ENCODE measurements at places on chromosomes 6 and 20.

DNA sequence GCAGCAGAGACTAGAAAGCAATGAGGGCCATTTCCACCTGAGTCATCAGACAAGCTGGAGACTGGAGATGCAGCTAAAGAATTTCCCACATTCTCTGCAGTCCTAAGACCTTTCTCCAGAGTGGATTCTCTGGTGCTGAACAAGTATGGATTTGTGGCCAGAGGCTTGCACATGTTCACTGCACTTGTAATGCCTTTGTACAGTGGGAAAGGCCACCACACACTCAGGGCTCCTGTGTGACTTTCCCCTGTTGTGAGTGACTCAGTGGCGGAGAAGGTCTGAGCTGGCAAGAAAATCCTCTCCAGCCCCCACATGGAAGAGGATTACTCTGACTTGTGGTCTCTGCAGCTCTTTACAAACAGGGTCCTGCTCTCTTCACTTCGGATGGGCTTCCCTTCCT, 192.3 kb downstream of the C6orf118 start:
- DNase-seq, result no peak

- no peak for DNase-seq
These were observed 61.8 kb downstream of the BANF2 start for GRCh38 chr20:17761604-17762003.

DNA sequence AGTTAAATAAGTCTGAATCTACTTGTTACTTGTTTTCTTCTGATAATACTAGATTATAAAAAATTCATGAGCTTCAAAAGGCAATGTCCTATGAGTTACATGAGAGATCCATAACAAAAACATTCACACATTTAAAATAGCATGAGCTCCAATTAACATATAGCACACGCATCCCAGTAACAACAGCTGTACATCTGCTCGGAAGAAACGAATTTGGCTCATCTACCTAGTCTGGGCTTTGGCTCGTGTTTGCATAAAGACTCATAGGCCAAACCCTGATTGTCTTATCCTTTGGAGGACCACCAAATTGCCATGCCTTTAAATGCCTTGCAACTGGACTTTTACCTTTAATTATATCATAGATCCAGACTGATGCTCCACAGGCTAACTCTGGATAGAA, 259.7 kb upstream of the CHD6 start:
- no peak for DNase-seq

DNA sequence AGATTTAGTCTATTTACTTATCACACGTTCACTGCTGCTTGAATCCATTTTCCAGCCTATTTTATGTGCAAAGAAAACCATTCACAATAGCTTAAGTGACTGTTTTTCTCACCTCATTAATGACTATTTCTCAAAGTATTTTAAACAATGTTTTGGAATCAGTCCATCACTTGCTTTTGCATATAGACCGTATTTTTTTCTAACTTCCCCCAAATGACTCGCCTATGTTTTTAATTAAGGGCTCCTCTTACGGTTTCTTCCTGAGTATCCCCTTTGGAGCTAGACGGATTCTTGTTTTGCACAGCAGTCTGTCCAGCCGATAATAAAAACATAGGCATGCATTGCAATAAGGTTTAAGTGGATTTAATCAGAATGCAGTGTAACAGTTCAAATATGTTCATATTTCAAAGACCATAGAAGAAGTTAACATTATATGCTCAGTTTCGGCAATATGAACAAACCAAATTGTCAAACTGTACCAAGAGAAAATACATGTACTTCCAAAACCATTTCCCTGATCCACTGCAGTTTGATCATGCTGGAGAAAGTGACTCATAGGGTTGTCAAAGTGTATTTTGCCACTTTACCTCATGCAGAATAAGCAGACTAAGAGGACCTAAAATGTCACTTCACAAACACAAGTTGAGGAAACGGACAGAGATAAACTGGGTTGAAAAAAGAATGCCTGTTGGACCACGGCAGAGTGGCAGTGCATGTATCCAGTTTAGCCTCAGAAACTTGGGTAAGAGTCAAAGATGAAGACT, 66.4 kb downstream of the HMGN3 start:
- DNase-seq, result no peak

- DNase-seq, result no peak
These were observed 151.2 kb upstream of the TAB2 start for GRCh38 chr6:149166336-149166735.

DNA sequence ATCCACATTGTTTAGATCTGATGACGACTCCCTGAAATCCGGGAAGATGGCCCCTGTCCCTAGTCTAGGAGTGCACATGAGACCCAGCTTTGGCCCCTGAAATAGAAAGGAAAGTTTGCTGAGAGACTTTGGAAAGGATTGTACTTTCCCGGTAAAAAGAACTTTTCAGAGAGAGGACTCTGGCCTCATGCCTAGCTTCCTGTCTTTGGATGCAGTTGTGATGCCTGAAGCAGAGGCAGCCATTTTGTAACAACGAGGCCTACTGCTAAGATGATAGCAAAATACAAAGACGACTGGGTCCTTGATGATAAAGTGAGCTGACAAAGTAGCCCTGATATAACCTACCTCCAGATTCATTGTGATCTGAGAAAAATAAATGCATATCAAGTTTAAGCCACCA, 6.9 kb downstream of the CPNE5 start:
- DNase-seq, result no peak

DNA sequence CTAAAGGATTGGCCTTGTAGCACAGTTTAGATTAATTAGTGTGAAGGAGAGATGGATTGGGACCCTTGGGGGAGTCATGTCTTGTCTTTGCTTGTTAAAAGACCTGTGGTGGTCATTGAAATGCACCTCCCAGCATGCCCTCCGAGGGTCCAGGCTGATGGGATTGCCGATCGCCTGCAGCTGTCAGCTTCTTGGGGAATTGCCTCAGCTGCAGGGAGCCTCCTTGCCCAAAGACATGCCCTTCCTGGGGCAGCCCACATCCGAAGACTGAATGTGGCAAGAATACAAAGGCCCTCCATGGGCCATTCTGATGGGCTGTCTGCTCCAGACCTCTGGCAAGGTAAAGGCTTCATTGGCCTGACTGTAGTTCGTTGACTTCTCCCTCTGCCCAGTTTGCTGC, 150.7 kb downstream of the FARS2 start:
- DNase-seq, result no peak

DNA sequence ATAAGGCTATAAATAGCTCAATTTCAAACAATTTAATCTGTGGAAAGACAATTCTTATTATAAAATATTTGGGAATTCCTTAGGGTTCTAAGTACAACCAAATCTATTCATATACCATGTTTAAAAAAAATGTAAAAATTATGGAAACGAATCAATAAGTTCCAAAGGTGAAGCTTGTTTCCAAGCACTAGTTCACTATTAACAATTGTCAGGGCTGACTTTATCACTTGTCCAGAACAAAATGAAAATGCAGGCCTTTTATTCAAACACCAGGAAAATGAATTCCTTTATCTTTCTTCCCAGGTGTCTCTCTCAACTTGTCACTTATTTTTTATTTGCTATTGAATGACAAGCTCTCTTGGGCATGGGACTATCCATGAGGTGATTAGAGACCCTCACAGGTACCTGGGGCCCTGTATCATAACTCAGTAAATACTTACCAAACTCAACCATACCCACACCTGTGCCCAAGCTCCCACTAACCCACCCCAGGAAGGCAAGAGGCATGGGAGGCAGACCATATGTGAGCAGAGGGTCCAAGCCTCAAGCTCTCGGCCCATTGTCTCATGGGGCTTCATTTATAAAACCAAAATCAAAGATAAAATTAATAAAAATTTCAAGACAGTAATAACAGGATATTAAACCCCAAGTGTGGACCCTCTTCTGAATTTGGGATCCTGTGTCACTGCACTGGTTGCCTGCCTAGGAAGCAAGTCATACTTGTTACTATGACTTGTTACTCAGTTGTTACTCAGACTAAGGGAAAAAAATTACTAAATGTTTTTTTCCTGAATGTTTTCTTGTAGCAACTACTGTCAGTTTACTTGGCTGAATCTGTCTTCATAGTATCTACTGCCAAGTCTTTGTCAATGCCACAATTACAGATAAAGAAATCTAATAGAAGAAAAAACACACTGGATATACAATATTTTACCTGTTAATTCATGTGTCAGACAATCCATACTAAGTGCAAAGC, 54.7 kb downstream of the PTPRK start:
- no peak for DNase-seq

DNA sequence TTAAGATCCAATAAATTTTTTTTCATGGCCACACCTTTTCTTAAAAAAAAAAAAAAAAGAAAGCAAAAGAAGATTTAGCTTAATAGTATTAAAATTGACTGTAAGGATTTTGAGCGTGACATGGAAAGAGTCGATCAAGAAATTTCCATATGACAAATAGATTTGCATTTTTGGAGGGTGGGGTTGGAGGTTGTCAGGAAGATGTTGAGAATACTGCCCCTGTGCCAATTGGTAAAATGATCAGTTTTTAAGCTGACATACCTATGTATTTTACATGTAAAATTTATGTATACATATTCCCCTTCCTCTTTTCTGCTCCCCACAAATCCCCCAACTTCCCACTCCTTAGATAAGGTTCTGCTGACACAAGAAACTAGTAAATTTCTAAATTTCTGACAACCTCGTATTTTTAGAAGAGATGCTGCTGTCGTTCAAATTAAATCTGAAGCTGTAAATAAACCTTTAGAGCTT, 520.9 kb downstream of the CD83 start:
- DNase-seq, result no peak

DNA sequence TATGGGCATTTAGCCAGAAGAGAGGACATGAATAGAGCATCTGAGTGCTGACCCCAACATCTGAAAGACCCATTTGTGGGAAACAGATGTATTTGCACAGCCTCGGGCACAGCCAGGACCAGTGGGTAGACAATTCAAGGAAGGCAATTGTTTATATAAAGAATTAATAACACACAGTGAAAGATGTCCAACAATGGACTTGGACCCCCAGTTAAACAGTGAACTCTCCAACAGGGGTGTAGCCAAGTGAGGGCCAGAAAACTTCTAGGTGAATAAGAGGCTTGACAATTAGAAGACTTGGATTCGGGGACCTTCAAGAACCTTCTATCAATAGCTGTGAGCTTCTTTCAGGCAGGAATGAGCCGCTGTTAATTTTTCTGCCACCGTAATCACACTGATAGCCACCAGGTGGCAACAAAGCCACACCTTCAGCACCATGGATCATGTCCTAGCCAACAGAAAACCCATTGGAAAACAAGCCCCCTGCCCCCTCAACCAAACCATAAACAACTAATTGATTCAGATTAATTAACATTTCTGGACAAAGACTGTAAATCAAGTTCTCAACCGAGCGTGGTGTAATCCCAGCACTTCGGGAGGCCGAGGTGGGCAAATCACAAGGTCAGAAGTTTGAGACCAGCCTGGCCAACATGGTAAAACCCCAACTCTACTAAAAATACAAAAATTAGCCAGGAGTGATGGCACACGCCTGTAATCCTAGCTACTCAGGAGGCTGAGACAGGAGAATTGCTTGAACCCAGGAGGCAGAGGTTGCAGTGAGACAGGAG, 8.8 kb upstream of the SRSF6 start:
- peak; percentile 72 for DNase-seq

GRCh38 chr6:110617057-110617456, 140.6 kb upstream of the SLC22A16 start:
- no peak for DNase-seq

- no peak for DNase-seq
These were observed 861 bp upstream of the NHSL1 start for GRCh38 chr6:138500045-138500665.

DNA sequence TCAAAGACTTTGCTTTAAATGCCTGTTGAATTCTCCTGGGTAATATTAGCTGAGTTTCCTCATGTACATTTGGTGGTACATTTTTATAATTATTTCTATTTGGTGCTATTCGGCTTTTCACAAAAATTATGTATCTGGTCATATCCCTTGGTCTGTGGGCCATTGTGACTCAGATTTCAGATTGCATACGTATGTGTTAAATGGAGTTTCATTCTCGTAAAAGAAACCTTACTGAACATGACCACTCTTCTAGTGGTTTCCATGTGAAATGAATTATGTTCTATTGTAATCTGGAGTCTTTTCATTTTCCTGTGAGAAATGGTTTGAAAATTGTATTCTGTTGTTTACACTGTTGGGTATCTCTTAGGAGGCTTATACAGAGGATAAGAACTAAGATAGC, 386.2 kb upstream of the FLRT3 start:
- DNase-seq, result no peak

GRCh38 chr20:47274401-47275108, 81.9 kb downstream of the ZMYND8 start:
- peak; percentile 11 for DNase-seq

- no peak for DNase-seq
These were observed 42.9 kb downstream of the SRC start for GRCh38 chr20:37388831-37389230.

GRCh38 chr20:41218466-41218865, 81.1 kb downstream of the PLCG1 start:
- DNase-seq, result no peak

GRCh38 chr20:889106-889505, 27.0 kb downstream of the ANGPT4 start:
- DNase-seq, result no peak

- DNase-seq, result no peak
These were observed 66.5 kb downstream of the ADTRP start for GRCh38 chr6:11711984-11712711.

GRCh38 chr20:24134284-24134683, 145.7 kb upstream of the GGTLC1 start:
- DNase-seq, result no peak

- DNase-seq, result no peak
These were observed 59.6 kb downstream of the RWDD2A start for GRCh38 chr6:83252719-83253118.

DNA sequence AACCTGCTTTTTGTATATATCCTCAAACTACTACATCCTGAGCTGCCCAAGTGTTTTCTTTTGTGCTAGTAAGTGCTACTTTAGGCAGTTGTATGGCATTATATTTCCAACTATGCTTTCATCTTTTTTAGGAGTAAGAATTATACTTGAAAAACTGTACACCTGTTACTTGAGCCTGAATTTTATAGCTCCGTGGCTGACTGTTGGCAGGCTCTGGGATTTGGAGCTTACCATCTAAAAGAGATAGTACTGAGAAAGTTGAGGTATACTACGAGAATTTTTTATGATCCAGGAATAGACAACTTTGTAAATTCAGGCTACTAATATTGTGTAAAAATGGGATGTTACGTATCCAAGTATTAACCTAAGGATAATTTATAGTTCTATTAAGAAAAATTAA, 32.4 kb downstream of the RNF217 start:
- DNase-seq, result no peak

- no peak for DNase-seq
These were observed 1289.3 kb downstream of the HACE1 start for GRCh38 chr6:103570431-103570830.

DNA sequence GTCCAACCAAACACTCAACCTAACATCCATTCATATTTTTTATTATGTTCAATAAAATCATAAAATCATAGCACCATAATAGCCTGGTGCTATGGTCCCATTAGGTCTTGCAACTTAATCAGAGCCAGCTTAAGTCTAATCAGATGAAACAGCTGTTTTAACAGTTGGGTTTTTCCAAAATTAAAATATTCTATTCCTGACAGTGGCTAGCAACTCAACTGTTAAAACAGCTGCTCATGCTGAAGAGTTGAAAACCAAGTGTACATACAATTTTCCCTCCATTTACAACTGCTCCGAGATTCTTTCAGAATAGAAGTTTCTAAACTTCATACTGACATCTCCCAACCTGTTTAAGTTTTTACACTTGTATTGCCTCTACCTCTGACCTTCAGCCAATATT, 89.5 kb downstream of the UBE3D start:
- DNase-seq, result no peak

Data from KBM-7 (cell line).